ENCODE measurements at places on chromosomes 11 and 22. TPM values are rescaled to one million over a fixed set of nuclear protein-coding genes. Genes with fewer than 3 reads are reported as not detected.

DNA sequence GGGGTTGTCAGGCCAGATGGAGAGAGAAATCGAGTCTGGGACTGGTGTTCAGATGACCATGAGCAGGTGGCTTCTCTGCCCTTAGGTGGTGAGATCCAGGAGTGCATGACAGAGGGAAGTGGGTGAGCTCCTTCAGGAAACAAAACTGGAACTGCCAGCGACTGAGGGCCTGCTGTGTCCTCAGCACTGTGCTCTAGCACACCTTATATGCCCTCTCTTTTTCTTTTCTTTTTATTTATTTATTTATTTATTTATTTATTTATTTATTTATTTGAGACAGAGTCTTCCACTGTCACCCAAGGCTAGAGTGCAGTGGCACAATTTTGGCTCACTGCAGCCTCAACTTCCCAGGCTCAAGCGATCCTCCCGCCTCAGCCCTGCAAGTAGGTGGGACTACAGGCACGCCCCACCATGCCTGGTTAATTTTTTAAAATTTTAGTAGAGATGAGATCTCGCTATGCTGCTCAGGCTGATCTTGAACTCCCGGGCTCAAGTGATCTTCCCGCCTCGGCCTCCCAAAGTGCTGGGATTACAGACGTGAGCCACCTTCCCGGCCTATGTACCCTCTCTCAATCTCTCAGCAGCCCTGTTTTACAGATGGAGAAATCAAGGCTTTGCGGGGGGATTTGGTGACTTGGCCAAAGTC lies 14.8 kb upstream of the RASD2 start:
- DNase-seq = no peak

- DNase-seq = no peak
These were observed 127.8 kb upstream of the ANO3 start for GRCh38 chr11:26204101-26204500.

GRCh38 chr11:94584978-94585377 lies 17.8 kb downstream of the PIWIL4 start:
- no peak for DNase-seq

DNA sequence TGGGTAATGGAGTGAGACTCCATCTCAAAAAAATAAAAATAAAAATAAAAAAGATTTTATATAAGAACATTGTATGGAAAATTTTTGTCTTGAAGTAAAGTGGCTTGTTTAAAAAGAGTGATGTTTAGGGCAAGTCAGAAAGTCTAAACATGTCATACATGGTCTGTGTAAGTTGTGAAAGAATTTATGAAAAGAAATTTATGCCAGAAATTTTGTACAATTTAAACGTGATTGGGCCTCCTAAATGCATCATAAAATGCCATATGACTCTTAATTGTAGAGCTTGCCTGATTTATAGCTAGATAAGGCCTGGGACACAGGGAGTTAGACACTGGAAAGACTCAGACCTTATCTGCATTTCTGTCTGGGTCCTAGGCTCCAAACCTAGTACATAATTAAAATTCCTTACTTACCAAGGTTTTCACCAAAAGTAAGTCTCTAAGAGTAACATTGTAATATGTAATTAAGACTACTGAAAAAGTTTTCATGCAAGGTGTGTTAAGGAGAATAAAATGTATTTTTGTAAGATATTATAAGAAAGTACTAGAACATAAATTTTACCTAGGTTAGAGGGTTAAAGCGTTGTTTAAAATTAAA lies 110.5 kb downstream of the AASDHPPT start:
- DNase-seq = no peak

DNA sequence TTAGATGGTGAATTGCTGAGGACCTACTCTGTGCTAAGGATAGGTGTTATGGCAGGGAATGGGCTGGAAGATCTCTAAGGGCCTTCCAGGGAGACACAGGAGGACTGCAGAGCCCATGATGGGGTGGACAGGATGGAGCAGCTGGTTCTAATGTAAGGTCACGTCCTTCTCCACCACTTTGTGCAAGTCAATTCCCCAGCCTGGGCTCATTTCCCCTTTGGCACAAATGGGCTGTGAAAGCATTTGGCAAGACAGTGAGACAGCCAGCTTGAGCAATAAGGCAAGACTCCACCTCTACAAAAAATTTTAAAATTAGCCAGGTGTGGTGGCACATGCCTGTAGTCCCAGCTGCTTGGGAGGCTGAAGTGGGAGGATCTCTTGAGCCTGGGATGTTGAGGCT lies 81.4 kb upstream of the THY1 start:
- no peak for DNase-seq

DNA sequence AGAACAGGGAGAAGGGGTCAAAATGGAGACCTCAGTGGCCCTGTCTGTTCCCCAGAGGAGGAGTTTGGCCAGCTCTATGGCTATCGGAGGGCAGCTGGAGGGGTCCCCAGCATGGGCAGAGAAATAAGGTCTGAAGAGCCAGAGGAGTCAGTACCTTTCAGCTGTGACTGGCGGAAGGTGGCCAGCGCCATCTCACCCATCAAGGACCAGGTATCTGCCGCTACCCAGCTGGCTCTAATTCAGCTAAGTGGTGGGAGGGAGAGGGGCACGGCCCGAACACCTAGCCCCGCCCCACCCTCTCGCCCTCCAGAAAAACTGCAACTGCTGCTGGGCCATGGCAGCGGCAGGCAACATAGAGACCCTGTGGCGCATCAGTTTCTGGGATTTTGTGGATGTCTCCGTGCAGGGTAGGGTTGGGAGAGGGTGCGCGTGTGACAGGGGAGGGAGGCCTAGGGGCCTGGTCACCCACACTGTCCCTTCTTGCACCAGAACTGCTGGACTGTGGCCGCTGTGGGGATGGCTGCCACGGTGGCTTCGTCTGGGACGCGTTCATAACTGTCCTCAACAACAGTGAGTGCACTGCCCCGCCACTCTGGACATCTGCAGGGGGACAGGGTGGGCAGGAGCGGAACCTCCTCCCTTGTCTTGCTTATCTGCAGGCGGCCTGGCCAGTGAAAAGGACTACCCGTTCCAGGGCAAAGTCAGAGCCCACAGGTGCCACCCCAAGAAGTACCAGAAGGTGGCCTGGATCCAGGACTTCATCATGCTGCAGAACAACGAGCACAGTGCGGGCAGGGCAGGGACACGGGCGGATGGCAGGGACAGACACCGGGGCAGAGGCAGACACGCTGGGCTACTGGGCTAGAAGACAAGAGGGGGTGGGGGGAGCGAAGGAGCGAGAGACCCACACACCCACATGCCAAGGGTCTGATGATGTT lies 2.8 kb downstream of the CTSW start:
- no peak for DNase-seq

Gene TMEM191B
- total RNA-seq = 42.0 TPM

Data from testis (tissue), 5 donors.